Hindlimb muscle (tissue), 1 donor: ENCODE measurements at places on chromosomes 5 and 9.

DNA sequence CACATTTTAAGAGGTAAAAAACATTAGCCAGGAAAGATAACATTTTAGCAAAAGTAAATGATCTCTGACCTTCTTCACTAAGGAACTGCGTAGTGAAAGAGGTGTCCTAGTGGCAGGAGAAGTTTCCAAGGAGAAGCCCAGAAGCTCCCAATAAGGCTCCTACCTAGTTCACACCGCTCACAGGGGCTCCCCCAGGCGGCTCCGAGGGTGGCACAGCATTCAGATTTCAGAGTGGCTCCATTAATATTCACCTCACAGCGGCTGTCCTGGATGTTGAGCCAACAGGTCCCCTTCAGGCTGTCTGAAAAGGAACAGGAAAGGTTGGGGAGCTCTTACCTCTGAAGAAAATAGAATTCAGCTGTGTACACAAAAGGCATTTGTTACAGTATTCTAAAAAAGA, 187.3 kb downstream of the FBN2 start:
- DNase-seq = no peak

- DNase-seq = peak; percentile 27
These were observed 366.9 kb downstream of the DMRTA1 start for GRCh38 chr9:22813529-22813928.

- no peak for DNase-seq
These were observed 158.1 kb upstream of the RPS23 start for GRCh38 chr5:82436291-82436690.

DNA sequence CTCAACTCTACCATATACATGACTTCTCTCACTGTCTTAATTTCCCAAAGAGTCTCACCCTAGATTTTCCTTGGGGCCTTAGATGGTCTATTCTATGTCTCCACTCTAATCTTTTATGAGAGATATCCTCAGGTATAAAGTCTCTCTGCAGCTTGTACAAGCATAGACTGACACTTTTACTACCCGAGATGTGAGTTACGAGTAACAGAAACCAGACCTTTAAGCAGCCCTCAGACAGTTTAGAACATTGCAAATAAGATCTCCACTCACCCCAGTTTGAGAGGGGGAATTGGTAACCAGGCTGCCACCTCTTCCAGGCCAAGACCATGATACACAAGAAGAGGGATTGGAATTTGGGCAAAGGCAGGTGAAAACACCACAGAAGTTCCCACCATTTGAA, 542.5 kb downstream of the TLE4 start:
- no peak for DNase-seq

- no peak for DNase-seq
These were observed 19.5 kb upstream of the ZNF484 start for GRCh38 chr9:92897323-92897722.

GRCh38 chr9:116298878-116299391, 145.3 kb downstream of the PAPPA start:
- DNase-seq = no peak

- no peak for DNase-seq
These were observed 496.6 kb downstream of the CTNND2 start for GRCh38 chr5:11407556-11408145.
